ENCODE measurements at places on chromosomes 3 and 15.

- no peak for DNase-seq
Observed at GRCh38 chr15:60583946-60584345, 105.0 kb upstream of the ICE2 start.

- DNase-seq: no peak
Observed at GRCh38 chr15:84035399-84035766, 200.2 kb upstream of the GOLGA6L4 start.

- DNase-seq: no peak
Observed at GRCh38 chr3:159620873-159621272, 367.8 kb upstream of the IL12A start.

- DNase-seq: no peak
Observed at GRCh38 chr15:73504885-73505284, 61.9 kb downstream of the REC114 start.

DNA sequence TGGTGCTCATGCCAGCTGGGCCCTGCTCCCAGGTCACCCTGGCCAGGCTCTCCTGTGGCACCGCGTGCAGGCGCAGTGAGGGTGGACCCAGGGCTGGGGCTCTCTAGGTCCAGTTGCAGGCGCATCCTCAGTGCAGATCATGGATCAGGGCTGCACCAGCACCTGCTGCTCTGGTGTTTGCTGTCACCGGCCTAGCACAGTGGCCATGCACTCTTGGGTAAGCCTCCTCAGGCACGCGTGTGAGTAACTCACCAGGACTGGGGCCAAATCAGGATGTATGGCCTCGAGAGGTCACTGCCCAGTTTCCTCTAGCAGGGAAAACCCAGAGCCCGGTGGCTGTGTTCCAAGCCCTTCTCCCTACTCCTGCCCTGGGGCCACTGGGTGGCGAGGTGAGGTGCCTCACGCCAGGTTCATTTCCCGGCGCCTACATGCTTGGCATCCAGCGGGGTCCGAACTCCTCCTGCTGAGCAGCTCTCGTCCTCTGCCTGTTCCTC, 45.5 kb upstream of the SLC41A3 start:
- peak; percentile 15 for DNase-seq

DNA sequence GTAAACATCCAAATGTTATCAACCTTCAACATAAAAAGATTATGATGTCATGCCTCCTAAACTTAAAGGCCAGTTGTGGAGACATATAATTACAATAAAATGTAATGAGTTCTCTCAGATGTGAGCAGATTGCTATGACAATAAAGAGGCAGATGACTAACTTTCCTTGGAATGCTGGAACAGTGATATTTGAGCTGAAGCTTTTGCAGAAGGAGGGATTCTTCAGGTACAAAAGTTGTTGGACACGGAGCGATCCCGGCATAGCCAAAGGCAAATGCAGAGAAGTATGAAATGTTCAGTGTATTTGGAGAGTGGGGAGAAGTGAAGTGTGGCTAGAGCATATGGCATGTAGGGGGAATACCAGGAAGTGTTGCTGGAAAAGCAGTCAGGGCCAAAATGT, 520.1 kb downstream of the FGF12 start:
- no peak for DNase-seq

- DNase-seq: no peak
Observed at GRCh38 chr15:65937476-65937875, 68.2 kb downstream of the RAB11A start.

GRCh38 chr3:71511037-71511436, 72.5 kb downstream of the FOXP1 start:
- peak; percentile 47 for DNase-seq

DNA sequence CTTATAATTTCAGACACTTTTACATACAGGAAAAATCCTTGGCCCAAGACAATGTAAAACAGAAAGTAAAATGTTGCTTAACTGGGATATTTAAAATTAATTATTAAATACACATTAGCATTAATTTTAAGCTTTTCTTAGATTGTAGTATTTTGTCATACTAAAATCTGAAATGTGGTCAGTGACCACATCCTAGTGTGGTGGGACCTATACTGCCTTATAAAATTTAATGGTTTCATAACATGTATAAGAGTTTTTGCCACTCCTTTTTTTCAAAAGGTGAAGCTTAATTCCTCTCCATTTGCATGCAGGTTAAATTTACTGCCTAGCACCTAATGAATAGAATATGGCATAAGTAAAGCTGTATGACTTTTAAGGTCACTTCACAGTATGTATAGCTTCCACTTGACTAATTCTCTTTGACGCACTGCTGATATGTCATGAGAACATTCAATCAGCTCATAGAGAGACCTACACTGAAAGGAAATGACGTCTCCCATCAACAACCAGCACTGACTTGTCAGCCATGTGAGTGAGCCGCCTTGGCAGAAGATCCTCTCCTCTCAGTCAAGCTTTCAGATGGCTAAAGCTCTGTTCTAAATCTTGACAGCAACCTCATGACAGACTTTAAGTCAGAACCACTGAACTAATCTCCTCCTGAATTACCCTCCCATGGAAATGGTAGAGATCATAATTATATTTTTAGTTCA, 847.8 kb downstream of the SI start:
- DNase-seq: no peak

- DNase-seq: no peak
Observed at GRCh38 chr3:22121068-22121701, 370.2 kb upstream of the ZNF385D start.

DNA sequence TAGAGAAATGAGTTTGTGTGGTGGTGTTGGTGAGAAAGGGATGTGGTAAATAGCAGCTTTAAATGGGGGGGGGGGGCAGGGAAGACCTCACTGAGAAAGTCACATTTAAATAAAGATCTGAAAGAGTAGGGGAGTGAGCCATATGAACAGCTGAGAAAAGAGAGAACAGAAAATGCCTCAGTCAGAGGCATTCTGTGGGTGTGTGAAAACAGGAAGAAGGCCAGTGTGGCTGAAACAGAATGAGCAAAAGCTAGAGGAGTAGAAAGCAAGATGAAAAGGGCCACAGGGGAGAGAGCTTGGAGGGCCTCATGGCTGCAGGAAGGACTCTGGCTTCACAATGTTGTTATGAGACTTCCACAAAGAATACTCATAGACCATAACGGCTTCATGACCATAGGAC, 783.3 kb downstream of the ZPLD1 start:
- no peak for DNase-seq

- no peak for DNase-seq
Observed at GRCh38 chr15:60328852-60329443, 68.8 kb downstream of the ANXA2 start.

DNA sequence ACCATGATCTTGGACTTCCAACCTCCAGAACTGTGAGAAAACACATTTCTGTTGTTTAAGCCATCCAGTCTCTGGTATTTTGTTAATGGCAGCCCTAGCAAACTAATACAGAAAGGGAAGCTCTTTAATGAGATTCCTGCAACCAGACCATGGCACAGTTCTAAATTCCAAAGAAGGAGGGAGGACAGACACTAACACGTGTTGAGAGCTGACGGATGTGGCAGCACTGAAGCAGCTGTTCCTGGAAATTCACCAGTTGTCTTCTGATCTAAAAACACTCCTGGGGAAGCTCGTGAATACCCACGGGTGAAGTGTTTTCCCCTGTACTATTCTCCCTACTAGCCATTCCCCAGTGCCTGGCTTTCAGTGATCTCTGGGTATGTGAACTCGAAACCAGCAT, 56.7 kb downstream of the RPL22L1 start:
- DNase-seq: peak; percentile 24

- no peak for DNase-seq
Observed at GRCh38 chr3:87270908-87271700, 5.3 kb downstream of the POU1F1 start.
